ENCODE measurements at places on chromosomes 3 and 15.

GRCh38 chr3:128710816-128711433 is 15.1 kb upstream of the RAB7A start:
- no peak for DNase-seq

- no peak for DNase-seq
These were observed 47.7 kb downstream of the MGLL start for GRCh38 chr3:127774647-127775046.

DNA sequence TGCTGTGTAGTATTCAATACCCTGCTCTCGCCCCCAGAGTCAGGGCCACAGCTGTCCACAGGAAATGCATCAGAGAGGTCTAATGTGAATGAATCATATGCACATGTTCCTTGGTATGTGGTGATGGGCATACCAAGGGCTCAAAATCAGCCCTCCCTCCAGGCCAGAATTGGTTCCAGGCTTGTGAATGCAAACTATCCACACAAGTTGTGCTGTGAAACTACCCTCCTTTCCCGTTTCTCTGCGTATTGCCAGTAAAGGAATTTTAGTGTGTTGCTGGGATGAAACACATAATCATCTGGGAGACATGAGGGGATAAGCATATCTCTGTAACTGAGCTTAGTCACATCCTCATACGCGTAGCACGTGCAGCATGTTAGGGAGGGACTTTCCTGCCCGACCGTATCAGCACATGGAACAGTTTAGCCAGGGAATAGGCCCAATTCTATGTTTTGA is 9.2 kb upstream of the MME start:
- DNase-seq, result peak; percentile 99

DNA sequence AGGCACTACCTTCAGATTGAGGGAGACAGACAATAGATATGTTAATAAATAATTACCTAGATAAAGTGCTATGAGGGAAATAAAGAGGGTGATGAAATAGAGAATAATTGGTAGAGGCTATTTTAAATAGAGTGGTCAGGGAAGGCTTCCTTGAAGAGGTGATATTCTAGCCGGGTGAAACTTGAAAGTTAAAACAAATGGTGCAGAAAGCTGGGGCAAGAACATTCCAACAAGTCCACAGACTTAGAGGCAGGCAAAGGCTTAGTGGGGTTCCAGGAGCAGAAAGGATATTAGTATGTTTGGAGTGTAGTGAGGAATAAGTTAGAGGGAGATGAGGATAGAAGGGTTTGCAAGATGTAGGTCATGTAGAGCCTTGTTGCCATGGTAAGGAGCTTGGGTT is 10.1 kb downstream of the HACD3 start:
- no peak for DNase-seq

- peak; percentile 33 for DNase-seq
These were observed 37.4 kb downstream of the ST6GAL1 start for GRCh38 chr3:186967686-186968085.

GRCh38 chr15:90086868-90087268 is 15.4 kb downstream of the IDH2 start:
- DNase-seq, result peak; percentile 42

GRCh38 chr15:35603301-35603700 is 57.3 kb upstream of the DPH6 start:
- peak; percentile 85 for DNase-seq

- no peak for DNase-seq
These were observed 424.8 kb upstream of the TPM1 start for GRCh38 chr15:62617741-62618140.

DNA sequence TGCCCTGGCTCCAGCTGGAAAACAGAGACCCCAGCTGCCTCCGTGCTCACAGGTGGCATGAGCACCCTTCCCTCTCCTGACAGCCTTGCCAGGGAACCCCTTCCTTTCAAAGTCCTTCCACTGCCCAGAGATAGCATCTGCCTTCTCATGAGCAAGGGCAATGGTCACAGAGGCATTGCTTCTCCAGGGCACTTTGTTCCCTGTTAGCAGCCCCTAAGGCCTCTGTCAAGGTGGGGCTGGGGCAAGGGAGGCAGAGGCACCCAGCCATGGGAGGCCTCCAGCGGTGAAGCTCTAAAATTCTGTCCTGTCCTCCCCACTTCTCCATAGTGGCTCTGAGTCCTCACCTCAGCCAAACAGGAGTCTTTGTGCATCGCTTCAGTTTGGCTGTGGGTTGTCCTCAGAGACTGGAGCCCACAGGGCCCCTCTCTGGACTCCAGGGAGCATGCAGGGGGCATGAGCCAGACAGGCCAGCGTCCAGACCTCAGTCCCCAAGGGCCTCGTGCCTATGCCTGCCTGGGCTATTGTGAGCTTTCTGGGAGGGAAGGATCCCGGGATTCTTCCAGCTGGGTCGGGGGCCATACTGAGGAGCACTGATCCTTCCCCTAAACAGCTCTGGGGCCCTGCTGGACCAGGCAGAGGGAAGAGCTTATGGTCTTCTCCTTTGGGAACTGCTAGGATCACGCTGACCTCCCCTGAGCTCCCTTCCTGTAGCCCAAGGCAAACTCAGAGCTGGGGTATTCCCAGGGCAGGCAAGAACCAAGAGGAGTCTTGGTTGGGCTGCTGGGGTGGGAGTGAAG is 106.6 kb downstream of the DNAJB8 start:
- DNase-seq, result no peak

DNA sequence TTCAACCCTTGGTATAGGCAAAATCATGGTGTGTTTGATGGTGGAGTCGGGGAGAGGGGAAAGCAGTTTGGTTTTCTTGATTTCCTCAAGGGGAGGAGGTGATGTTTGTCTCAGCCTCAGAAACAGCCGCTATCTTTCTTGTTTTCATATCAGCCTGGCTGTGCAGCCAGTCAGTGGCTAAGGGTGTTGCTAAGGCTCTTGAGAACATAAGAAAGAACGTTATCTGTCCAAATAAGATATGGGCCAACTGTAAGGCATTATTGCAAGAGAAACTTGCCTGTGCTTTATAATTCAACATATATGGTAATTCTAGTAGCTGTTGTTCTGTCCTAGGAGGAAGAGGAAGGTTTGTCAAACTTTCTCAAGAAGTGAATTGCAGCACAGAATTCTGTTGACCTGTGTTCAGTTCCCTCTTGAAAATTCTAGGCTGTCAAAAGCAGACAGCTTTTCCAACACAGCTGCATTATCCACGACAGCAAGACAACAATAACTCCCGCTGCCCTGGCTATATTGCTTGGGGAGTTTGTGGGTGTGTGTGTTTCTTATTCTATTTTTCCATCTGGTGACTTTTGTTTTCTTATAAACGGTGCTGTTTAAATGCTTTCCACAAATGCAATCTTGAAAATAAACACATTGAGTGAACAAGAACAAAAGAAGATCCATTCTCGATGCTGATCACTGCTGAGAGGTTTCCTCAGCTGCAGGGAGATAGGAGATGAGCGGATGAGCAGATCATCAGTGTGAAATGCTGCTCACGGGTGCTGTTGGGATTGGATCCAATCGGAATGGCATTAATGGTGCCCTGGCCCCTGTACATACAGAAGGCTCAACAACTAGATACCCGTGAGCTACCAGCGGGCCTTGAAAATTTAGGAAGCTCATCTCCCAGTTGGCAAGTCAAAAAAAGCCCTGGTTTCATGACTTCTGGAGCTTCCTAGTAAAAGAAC is 90.8 kb upstream of the TNFAIP8L3 start:
- no peak for DNase-seq

DNA sequence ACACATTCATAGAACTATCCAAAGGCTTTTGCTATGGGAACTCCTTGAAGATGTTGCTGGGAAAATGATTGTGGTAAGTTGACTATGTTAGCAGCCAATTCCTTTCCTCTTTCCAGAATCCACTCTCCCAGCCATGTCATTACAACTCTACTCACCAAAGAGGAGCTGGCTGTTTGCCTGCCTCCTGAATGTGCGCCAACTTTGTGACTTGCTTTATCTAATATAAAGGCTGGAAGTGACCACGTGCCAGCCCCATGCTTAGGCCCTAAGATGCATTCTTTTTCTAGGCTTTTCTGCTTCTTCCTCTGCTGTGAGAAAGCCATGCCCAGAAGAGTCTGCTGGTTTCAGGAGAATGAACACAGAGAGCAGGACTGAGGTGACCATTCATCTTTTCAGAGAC is 182.2 kb downstream of the GABRB3 start:
- no peak for DNase-seq

GRCh38 chr15:27589260-27589659 is 509.9 kb downstream of the OCA2 start:
- no peak for DNase-seq

- peak; percentile 34 for DNase-seq
These were observed 268.6 kb upstream of the SLITRK3 start for GRCh38 chr3:165464736-165465135.

DNA sequence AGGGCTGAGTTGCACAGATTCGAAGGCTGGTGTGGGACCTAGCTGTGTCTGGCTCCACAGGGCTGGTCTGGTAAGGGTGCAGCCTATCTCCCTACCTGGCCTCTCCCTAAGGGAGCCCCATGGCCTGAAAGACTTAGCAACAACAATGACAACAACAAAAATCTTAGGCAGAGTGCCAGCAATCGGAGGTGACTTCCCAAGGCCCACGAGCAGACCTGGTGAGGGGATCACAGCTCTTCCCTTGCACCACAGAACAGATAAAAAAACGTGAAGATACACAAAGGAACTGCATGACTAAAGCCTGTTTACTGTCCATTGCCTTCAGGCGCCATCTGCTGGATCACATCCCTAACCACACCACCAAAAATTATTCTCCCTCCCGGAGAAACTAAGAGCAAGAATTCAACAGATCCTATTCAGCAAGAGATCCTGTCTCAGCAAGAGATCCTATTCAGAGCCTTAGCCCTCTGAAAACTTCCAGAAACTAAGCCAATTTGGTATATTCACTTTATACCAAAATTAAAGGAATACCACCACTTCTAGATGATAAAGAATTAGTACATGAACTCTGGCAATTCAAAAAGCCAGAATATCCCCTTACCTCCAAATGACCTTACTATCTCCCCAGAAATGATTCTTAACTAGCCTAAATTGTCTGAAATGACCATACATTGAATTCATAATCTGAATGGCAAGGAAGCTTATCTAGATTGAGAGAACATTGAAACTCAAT is 24.1 kb upstream of the OR5K4 start:
- DNase-seq, result peak; percentile 49

- no peak for DNase-seq
These were observed 26.0 kb downstream of the TARS3 start for GRCh38 chr15:101698314-101698713.

- DNase-seq, result no peak
These were observed 68.0 kb downstream of the SLTM start for GRCh38 chr15:58865425-58865880.

DNA sequence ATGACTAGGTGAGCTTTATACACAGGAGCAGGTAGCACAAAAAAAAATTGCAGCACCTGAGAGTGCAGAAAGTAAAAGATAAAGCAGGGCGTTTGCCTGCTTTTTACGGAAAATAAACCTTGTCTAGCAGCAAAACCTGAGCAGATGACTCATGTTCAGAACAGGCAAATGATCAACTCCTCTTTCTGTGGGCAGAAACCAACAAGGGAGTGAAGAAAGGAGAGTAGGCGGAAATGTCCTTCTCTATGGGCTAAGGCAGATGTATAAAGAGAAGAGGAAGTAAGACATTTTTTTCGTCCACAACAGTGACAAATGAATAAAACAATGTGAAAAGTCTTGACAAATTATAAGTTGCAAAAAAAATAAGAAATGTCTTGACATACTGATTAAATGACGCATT is 24.5 kb upstream of the GMNC start:
- DNase-seq, result no peak

- DNase-seq, result peak; percentile 39
These were observed 5.0 kb downstream of the FAM219B start for GRCh38 chr15:74901612-74902063.

- no peak for DNase-seq
These were observed 23.2 kb downstream of the PEAK1 start for GRCh38 chr15:77396692-77397091.

DNA sequence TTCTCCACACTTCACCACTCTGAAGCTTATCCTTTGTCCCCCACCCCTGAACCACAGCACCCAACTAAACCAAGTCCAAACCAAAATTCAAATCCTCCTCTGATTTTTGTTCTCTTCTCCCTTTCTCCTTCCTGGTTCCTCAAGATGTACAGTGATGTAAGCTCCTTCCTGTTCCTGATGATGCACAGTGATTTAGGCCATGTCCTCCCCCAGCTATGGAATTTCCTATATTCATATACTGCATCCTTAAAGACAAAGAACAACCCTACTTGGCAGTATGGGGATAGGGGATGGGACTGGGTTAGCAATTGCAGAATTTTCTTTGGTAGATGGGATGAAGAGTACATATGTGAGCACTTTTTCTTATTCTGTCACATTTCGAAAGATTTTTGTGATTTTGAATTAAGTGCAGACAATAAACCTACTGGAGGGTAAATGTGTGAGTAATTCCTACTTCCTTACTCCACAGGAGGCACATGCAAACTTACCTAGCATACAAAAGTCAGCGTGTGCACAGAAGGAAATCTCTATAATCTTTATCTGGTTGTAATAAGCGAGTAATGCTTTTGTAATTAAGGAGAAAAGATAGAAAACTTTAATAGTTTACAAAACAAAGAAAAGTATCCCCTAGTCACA is 125.0 kb downstream of the ANO10 start:
- DNase-seq, result no peak

GRCh38 chr15:71792521-71792920 is 17.8 kb upstream of the NR2E3 start:
- peak; percentile 59 for DNase-seq

- DNase-seq, result no peak
These were observed 9.8 kb upstream of the PRR23E start for GRCh38 chr3:127182848-127183714.

GRCh38 chr3:120049881-120050539 is 44.2 kb downstream of the GSK3B start:
- DNase-seq, result no peak

DNA sequence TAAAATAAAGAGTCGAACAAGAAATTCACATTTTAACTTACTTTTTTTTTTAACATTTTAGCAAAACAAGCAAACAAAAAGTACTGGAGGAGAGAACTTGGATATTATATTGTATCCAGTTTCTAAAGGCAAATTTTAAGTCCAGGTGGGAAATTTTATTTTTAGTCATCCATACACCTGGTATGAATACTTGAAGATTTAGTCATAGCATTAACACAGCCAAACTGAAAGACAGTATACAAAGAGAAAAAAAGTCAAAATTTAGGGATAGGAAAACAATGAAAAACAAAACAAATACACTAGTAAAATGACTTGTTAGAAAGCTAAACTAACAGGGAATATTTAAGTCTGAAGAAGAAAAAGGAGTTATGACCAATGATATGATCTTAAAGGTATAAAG is 69.1 kb downstream of the PROS1 start:
- DNase-seq, result no peak

GRCh38 chr3:127613406-127613805 is 15.2 kb downstream of the MCM2 start:
- no peak for DNase-seq

DNA sequence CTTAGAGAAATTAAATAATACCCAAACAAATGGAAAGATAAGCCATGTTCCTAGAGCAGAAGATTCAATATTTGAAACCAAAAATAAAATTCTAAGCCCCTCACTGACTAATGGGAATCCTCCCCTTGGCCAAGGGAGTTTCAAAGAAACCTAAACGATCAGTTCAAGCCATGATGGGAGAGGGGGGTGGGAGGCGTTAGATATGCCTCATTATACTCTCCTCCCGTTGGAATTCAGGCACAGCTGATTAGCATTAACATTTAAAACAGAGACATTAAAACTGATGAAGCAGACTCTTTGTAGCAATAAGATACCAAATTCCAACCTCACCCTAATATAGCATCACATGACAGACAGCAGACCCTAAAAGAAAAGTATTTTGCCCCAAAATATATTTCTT is 32.9 kb downstream of the OCA2 start:
- DNase-seq, result no peak

GRCh38 chr15:81386947-81387346 is 12.9 kb upstream of the TMC3 start:
- peak; percentile 39 for DNase-seq

GRCh38 chr3:55755516-55756205 is 268.6 kb upstream of the WNT5A start:
- DNase-seq, result no peak
